ENCODE measurements at places on chromosomes 4 and X.

GRCh38 chr4:169070071-169070894 is 60.2 kb upstream of the CBR4 start:
- no peak for DNase-seq

- no peak for DNase-seq
Observed at GRCh38 chrX:37302569-37302968, 46.6 kb upstream of the PRRG1 start.

GRCh38 chrX:153706799-153707198 is 17.4 kb downstream of the BCAP31 start:
- DNase-seq: no peak

DNA sequence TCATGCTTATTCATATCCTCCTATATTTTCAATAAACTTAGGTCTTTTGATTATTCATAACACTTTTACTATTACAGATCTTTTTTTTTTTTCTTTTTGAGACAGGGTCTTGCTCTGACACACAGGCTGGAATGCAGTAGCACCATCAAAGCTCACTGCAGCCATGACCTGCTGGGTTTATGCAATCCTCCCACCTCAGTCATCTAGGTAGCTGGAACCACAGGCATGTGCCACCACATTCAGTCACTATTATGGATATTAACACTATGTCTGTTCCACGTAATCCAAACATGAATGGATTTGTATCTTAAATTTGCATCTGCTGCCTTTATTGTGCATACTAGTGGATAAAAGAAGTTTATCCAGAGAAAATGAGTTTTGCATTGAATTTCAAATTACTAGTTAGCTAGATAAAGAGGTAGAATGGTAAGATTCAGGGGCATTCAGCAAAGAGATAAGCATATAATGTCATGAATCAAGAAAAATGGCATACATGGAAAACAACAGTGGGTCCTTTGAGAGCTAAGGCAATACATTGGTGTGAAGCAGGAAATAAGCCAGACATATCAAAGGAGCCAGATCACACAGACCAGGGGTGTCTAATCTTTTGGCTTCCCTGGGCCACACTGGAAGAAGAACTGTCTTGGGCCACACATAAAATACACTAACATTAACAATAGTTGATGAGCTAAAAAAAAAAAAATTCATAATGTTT is 13.9 kb downstream of the ANAPC10 start:
- no peak for DNase-seq

Data from right forelimb (tissue), 1 donor.